Gastroesophageal sphincter (tissue), 4 donors: ENCODE measurements at places on chromosomes 16 and 17. TPM values are rescaled to one million over a fixed set of nuclear protein-coding genes. Genes with fewer than 3 reads are reported as not detected.

The PERCC1 gene
- 0.74 TPM for total RNA-seq

The GFAP gene
- 1.1 TPM for total RNA-seq

GRCh38 chr17:12737740-12738469, 51.4 kb upstream of the ARHGAP44 start:
- no peak for ATAC-seq

GRCh38 chr16:85372627-85373372, 240.3 kb upstream of the GSE1 start:
- ATAC-seq = peak; percentile 29

The DHX8 gene
- total RNA-seq = 35.1 TPM

GRCh38 chr17:30571921-30572320, 94.7 kb downstream of the GOSR1 start:
- no peak for ATAC-seq

- no peak for ATAC-seq
Measured at GRCh38 chr16:89484923-89485679, 5.3 kb downstream of the ANKRD11 start.

The NPIPB2 gene
- 2.7 TPM for total RNA-seq

DNA sequence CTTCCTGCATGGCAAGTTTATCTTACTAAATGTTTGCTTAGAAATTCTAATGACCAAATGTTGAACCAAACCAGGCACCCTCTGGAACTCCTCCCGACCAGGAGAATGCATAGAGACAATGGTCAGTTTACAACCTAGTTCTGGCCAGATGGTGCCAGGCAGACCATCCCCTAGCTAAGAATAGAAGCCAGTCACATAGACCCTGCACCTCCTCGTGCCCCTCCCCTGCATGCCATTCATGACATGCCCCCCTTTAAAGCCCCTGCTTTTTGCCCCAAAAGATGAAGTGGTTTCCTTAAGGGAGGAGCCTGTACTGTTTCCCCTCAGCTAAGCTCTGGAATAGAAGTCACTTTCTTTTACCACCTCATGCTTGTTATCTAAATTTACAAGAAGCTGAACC, 6.6 kb upstream of the CPHXL start:
- no peak for ATAC-seq

DNA sequence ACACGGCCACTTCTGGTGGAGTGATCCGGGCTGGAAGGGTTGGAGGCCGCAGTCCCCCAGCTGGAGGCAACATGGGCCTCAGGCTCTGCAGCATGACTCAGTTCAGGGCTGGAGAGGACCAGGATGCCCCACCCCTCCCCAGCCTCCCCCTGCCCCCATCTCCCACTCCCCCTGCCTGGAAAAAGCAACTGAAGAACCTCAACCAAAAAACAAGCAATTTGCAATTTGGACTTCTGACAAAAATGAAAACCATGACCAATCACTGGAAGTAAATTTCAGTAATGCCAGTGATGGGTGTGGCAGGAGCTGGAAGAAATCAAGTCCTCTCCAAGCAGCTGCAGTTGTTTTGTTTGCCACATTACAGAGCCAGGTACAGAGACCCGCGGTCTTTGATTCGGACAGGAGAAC, 6.6 kb upstream of the MIF4GD start:
- no peak for ATAC-seq
